Fibroblast of skin of abdomen (primary cell): ENCODE measurements at places on chromosomes 7 and 10.

DNA sequence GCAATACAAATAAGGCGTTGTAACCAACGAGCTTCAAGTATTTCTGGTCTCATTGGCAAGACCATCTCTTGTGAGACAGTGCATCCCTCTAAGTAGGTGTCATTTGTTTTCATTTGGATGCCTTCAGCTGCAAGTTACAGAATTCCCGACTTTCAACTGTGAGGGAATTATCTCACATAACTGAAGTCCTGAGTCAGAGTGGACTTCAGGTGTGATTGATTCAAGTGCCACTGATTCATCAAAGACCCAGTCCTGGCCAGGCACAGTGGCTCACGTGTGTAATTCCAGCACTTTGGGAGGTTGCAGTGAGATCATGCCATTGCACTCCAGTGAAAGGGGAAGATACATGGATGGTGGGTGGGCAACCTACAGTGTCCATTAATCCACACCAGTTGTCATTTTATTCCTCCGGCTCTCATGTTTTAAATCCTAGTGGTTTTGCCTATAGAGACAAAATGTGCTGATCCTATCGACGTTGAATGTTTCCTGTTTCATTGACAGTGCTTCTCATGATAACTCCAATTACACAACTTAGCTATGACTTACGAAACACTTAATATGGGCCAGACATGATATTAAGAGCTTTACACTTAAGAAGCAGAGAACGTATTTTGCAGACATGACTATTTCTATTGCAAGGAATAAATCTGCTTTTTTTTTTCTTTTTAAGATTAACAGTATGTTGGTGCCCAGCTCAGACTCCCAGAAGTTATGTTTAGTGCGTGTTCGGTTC lies 268.0 kb downstream of the FRMD4A start:
- peak; percentile 57 for DNase-seq

- DNase-seq, result no peak
These were observed 4.1 kb downstream of the ZNF282 start for GRCh38 chr7:149199234-149199995.

DNA sequence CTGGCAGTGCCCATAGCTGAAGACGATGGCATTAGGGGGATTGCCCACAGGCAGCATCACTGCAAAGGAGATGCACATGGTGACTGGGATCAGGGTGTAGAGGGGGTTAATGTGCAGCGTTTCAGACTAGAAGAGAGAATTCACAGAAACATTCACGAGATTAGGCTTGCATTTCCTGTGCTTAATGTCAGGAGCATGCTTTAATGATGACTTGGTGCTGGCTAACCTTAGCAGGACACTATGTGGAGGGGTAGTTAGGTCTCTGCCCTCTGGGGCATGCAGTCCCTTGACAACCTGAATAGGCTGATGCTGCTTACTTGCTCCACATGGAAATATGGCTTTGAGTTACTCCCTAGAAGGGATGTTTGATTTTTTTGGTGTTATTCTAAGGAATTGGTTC lies 21.8 kb downstream of the STMP1 start:
- DNase-seq, result peak; percentile 35

GRCh38 chr7:30369879-30370278 lies 85.5 kb downstream of the ZNRF2 start:
- DNase-seq, result no peak

- no peak for DNase-seq
These were observed 150.0 kb upstream of the FZD1 start for GRCh38 chr7:91114232-91114631.

- DNase-seq, result peak; percentile 84
These were observed 122.7 kb downstream of the CUL2 start for GRCh38 chr10:34967335-34967880.

DNA sequence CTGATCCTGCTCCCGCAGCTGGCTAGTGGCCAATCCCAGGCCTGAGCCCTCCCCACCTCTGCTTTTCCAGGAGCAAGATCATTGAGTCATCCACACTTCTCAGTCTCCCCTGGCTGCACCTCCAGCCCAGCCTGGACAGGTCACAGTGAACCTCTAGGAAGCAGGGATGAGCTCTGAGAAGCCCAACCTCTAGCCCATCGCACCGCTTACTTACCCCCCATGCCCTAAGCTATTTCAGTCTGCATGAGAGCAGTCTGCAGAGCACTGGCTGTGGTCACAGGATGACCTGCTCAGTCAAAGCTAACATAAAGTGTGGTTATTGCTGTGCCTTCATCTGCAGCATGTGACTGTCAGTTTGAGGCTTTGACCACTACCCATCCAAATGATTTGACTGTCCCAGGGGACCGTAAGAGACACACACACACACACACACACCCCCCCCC lies 129.2 kb downstream of the SORBS1 start:
- DNase-seq, result no peak

- DNase-seq, result peak; percentile 71
These were observed 2.9 kb upstream of the HMX3 start for GRCh38 chr10:123132576-123133477.

GRCh38 chr7:36260481-36260880 lies 107.4 kb downstream of the EEPD1 start:
- no peak for DNase-seq

DNA sequence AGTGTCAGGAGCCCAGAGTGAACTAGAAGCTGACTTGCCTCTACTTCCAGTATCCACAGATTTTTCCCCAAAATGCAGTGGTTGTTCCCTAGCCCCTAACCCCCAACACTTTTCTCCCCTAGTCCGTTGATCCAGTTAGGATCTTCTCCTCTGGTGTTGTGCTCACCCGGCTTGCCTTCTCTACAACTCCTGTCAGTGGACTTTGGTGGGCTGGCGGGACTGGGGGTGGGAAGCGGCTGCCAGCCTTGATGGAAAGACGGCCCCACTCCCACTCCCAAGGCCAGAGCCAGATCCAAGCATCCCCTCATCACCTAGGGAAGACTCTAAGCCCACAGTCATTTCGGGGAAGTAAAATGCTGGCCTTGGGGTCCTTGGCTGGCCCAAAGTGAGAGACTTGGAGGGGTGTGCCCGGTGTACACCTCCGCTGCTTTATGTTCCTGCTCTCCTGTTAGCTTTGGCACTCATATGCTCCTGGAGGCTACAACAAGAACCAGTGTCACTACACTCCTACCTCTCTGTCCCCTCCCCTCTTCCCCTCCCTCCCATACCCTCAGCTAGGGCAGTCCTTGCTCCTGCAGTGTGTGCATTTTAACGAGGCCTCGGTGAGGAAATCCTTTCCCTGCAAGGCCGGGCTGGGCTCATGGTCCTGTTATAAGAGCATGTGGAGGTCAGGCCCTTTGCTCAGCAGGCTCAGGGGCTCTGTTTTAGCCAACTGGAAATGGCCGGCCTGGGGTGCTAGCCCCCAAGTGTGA lies 930 bp upstream of the HOXA10 start:
- DNase-seq, result no peak

GRCh38 chr10:1595726-1596125 lies 141.6 kb downstream of the ADARB2 start:
- no peak for DNase-seq

DNA sequence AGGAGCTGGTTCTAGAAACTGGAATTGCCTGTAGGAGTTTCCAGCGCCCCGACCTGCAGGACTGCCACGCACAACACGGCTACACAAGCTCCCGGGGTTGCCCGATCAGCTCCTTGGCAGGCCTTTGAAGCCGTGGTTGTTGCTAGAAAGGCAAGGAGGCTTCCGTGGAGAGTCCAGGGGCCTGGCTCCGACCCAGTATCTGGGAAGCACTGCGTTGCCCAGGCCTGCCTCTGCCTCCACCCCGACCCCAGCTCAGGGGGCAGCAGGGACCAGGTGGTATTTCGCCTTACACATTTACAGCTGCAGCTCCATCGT lies 54.4 kb downstream of the PROSER2 start:
- DNase-seq, result no peak

- peak; percentile 84 for DNase-seq
These were observed 50.3 kb upstream of the RSU1 start for GRCh38 chr10:16867556-16867955.

GRCh38 chr10:31771331-31771831 lies 157.2 kb downstream of the ARHGAP12 start:
- peak; percentile 62 for DNase-seq

GRCh38 chr7:142873281-142873784 lies 12.2 kb downstream of the TRPV6 start:
- no peak for DNase-seq

- no peak for DNase-seq
These were observed 164.4 kb downstream of the ARL4A start for GRCh38 chr7:12851841-12852240.

- no peak for DNase-seq
These were observed 159.1 kb downstream of the CELF2 start for GRCh38 chr10:11176746-11177145.

DNA sequence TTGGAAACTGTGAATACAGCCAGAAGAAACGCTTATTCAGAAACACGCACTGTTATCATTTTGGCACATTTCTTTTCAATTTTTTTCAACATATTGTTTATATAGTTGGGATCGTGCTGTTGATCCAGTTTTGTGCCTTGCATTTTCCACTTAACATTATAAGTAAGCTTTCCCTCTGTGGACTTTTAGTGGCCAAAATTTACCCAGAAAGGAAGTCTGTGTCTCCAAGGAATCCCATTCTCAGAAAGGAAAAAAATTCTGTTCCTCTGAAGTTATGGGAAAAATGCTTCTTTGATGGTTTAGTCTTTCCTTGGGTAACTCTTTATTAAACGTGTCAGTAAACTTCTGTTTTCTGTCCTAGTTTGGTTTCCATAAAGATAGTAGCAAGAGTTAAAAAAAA lies 280.0 kb downstream of the REEP3 start:
- DNase-seq, result no peak

DNA sequence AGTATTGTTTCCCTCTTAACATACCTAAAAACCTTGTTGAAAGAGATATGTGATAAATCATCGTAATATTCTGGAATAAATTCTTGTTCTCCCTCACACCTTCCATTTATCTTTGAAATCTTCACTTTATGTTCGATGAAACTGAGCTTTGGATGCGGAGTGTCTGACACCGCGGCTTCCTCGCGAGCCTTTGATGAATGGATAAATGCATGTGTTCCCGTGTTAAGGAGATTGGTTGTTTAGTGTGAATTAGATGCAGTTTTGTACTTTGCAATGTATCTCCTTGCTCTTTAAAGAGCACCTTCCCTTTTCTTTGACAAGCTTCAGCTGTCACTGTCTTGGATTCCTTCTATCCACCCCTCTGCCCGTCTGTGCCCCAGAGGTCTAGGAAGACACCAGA lies 138.1 kb downstream of the DOCK1 start:
- no peak for DNase-seq

DNA sequence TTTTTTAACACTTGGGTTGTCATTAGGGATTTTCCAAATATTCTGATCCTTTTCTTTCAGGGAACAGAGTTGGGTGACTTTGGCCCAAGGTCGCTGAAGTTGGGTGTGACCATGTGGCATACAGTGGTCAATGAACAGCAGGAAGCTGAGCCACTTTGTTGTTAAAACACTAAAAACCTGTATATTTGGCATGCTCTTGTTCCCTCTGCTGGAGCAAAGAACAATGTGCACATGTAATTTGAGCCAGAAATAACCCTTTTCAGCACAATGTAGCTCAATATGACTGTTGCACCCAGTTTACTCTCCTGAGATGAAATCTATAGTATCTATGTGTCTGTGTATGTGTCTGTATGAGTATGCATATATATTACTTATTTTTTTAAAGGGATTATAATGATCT lies 74.9 kb downstream of the ADCYAP1R1 start:
- DNase-seq, result peak; percentile 13

- DNase-seq, result no peak
These were observed 264.4 kb downstream of the ETV1 start for GRCh38 chr7:13724977-13725566.
